Fibroblast of skin of back (primary cell): ENCODE measurements at places on chromosomes 2 and 18.

- peak; percentile 48 for DNase-seq
These were observed 158.9 kb downstream of the CCDC148 start for GRCh38 chr2:158297606-158298005.

GRCh38 chr2:144524118-144525009, 4.4 kb upstream of the ZEB2 start:
- peak; percentile 46 for DNase-seq

DNA sequence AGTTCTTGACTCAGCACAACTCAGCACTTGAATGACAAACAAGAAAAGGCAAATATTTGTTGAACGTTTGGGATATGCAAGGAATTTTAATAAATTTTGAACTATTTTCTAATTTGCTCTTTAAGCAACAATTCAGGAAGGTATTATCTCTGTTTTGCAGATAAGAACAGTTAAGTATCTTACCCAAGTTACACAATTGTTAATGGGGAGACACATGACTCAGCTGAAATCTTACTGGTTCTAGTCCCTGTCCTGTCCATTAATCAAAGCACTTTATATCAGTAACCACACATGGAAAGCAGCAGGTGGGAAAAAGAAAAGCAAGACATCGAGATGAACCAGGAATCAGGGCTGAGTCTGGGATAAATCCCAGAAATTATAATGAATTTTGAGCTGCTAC, 493.9 kb upstream of the PIK3C3 start:
- no peak for DNase-seq

DNA sequence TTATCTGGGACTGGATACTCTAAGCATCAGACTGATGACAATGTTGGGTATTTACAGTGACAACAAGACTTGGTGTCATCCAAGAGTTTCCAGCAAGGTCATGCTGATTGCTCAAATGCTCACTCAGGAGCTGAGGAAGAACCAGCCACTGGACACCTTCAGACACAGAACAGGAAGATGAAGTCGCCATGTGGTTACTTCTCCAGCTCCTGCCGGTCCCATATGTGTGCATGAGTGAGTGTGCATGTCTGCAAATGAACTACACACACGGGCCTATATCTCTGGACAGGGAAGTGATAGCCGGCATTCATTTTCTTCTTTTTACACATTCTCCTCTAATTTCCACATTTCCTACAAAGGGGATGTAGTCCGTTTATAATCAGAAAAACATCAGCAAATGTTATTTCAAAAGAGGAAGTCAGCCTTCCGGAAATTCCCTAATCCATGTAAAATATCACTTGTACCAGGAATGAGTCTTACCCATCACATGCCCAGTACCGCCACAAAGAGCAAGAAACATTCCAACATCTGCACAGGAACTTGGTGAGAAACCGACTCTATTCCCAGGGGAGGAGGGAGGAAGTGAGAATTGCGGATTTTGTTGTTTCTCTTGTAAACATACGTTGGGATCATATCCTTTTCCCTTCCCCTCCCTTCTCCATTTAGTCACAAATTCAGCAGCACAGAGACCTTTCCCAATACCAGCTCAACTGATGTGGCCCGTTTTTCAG, 10.8 kb downstream of the RFX8 start:
- peak; percentile 97 for DNase-seq

GRCh38 chr2:128311216-128311754, 7.4 kb downstream of the HS6ST1 start:
- DNase-seq, result no peak

DNA sequence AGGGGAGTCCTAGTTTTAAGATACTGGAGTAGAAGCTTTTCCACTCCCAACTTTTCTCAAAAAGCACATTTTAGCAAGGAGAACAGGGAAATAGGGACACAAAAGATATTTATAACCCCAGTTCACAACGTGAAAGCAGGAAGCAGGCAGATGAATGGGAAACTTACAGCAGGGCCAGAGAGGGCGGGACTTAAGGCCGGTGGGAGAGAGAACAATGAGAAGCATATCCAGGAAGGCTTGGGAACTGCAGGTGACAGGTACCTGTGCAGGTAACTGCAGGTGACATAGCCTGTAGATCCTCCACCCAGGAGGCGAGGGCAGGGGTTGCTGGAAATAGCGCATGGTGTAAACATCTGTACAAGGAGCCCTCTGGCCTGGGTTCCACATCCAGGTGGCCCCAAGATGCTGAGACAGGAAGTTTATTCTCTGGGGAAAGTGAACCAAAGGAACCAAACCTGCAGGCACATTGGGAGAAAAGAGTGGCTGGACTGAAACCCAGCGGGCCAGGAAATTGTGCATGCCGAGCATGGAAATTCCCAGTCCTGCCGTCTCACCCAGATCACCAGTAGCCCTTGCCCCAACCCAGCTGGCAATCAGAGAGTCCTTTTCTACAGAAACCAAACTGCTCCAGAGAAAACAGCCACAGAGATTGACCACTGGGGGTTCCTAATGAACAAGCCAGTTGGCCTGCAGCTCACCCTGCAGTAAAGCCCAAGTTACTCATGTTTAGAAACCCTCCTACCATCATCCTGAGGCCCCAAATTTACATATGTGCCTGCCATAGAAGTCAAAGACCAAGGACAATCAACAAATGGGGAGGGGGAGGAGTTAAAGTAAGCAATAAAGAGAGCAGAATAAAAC, 24.3 kb upstream of the COL6A3 start:
- DNase-seq, result no peak

- DNase-seq, result no peak
These were observed 232.4 kb upstream of the HNRNPA3 start for GRCh38 chr2:176979981-176980710.

GRCh38 chr2:38187541-38188011, 111.6 kb upstream of the CYP1B1 start:
- peak; percentile 86 for DNase-seq

DNA sequence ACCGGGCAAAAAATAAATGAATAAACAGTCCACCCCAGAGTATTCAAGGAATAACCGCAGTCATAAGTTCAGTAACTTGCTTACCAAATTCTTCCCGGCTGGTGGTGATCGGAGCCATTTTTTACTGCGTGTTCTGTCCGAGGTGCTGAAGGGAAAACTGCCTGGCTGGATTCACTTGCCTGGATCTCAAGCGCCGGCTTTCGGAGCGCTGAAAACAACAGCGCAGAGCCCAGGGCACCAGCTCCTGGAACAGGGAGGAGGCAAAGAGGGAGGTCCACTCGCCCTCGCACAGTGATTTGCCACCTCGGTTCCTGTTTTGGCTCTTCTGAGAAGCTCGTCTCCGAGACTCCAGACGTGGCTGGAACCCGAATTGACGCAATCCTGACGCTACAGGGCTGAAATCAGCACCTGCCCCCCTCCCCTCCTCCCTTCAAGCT, at the start of gene SYT4:
TSS of gene SYT4 (minus strand) at position 327 of the 437 bp plus-strand sequence. CDS start at position 118, 209 bp downstream.
- DNase-seq, result peak; percentile 56

DNA sequence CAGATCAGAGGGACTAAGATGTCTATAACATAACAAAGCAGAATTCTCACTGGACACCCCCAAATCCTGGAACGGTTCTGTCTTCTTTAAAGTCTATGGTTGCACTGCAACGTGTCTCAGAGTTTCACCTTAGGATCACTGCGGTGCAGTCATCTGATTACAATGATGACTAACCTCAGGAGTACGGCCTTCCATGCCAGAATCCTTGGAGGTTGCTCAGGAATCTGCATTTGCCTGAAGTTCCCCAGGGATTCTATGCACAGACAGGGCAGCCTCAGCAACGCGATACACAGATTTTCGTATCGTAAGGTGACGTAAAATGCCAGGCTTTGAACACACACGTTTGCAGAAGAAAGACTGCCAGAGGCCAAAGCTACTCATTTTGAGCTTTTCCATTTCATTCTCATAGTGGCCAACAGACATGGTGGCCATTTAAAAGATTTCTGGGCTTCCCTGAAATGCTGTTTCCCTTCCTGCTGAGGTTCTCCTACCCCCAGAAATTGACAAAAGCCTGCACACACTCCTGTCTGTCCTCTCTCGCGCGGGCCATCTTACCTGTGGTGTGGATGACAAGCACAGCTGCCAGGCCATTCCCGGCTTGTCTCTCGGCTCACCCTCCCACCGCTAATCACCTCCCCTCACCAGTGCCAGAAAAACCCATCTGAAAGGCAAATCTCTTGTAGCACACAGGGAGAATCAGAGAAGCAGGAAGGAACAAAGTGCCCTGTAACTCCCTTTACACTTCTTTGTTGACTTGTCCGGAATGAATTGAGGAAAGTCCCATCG, 148.8 kb downstream of the ACKR3 start:
- peak; percentile 38 for DNase-seq

GRCh38 chr2:170365686-170366085, 187.7 kb downstream of the MYO3B start:
- no peak for DNase-seq

DNA sequence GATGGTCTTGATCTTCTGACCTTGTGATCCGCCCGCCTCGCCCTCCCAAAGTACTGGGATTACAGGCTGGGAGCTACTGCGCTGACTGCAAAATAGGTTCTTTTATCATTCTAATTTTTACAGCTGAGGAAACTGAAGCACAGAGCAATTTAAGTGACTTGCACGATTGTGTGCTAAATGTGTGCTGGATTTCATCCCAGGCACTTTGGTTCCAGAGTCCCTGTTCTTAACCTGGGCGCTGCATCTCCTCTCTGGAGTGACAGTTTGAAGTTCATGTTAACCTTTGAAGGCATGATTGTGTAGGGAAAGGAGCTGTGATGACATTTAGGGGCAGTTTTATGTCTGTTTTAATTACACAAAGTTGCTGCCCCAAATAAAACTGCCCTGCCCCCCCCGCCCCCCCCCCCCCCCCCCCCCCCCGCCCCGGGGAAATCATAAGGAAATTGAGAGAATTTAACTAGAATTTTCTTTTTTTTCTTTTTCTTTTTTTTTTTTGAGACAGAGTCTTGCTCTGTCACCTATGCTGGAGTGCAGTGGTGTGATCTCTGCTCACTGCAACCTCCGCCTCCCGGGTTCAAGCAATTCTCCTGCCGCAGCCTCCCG, 5.6 kb downstream of the ACSL3 start:
- DNase-seq, result no peak

- no peak for DNase-seq
These were observed 59.6 kb downstream of the NCKAP5 start for GRCh38 chr2:133508546-133509165.

- DNase-seq, result no peak
These were observed 433.3 kb downstream of the NBAS start for GRCh38 chr2:15127876-15128275.
